NCI-H2081 (cell line): ENCODE measurements at places on chromosomes 1 and 21.
A peak's percentile ranks its signal among the peaks of the same experiment; 100 is the strongest.

DNA sequence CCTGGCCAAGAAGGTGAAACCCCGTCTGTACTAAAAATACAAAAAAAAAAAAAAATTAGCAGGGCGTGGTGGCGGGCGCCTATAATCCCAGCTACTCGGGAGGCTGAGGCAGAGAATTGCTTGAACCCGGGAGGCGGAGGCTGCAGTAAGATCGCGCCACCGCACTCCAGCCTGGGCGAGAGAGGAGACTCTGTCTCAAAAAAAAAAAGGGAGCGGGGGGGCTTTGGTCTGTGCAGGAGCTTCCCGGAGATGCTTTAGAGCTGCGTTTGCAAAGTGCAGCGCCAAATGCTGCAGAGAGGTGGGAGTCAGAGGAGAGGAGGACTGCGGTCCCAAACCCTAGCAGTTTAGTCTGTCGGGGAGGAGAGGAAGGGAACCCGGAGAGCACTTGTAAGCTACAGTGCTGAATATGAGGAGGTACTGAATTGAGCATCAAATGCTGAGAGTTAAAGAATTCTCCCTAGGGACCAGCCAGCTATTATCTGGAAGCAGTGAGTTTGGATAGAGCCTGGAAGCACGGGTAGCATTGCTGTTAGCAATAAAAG is 569 bp downstream of the FALEC start:
- DNase-seq: peak; percentile 29

DNA sequence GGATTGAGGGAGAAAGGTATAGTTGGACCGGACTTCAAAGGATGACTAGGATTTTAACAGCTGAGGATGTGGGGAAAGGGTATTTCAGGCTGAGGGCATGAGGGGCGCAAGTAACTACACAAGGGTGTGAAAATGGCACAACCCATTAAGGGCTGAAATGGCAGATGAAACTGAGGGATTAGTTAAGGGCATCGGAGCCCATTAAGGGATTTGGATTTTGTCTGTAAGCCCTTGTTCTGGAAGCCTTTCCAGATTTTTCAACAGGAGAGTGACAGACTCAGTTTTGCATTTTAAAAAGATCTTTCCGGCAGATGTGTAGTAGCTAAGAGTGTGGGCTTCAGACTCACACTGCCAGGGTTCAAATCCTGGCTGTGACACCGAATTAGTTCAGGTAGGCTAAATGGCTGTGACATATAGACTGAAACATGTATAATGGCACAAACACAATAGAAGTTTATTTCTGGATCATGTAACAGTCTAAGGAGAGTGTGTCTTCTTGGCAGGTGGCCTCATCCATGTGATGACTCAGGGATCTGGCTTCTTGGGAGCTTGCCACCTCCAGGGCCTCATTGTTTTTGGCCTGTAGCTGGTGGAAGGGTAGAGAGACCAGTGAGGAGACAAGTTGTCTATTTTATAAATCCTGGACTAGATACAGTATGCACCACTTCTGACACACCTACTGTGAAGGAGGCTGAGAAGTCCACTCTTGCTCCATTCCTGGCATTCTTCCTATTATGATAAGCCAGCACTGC is 49.6 kb downstream of the UBE2T start:
- no peak for DNase-seq

- no peak for DNase-seq
Measured at GRCh38 chr1:10781137-10781536, 15.3 kb downstream of the CASZ1 start.

- DNase-seq: no peak
Measured at GRCh38 chr1:102181341-102181740, 184.6 kb upstream of the OLFM3 start.

DNA sequence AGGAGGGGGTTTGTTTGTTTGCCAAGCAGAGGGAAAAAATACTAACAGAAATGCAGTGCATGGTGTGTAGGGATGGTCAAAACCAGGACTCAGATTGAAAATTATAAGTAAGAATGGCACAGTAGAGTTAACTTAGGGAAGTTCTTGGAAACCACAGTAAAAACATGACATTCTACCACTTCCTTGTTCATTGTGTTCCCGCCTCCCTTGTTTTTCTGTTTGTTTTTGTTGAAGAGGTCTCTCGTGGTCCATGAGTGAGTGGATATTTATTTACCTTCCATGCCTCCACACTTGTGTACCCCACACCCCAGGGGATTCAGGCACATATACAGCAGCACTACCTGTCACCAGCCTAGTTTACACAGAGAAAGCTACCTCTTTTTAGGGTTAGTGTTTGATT is 69.6 kb downstream of the OLFML2B start:
- DNase-seq: no peak

DNA sequence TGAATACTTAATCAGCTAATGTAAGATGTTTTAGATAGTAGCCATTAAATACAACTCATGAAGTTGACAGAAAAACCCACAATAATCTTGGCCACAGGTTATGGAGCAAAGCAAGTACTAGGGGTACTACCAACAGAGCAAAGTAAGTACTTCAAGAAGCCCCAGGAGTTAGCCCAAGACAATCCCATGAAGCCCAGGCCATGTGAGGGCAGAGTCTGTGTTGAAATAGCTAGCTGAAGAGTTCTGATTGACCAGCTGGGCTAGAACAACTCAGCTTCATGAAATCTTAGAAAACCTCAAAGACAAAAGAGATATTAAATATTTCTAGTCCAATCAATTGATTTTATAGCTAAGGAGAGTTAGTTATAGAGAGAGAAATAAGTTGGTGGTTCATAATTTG is 212.9 kb upstream of the HOOK1 start:
- DNase-seq: no peak

- peak; percentile 74 for DNase-seq
Measured at GRCh38 chr1:31704271-31705079, 658 bp upstream of the COL16A1 start.

DNA sequence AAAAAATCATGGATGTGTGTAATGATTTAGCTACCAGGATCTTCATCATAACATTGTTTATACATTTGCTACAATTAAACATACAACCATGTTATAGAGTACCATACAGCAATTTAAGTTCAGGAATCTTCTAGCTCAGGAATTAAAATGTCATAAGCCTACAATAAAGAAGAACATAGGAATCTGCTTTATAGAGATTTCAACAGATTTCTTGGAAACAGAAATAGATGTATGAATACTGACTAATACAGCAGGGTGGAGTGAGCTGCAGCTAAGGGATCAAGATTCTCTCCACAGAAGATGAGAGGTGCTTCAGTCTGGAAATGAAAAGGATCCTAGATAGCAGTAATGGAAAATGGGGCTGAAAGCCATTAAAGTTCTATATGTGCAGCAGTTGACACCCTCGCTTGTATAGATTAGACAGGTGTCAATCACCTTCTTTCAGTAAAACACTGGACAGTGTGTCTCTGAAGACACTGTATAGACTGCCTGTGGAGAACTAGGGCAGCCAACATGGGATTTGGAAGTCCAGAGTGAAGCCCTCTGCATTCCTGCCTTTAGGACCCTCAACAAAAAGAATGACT is 73.9 kb downstream of the DNTTIP2 start:
- no peak for DNase-seq

DNA sequence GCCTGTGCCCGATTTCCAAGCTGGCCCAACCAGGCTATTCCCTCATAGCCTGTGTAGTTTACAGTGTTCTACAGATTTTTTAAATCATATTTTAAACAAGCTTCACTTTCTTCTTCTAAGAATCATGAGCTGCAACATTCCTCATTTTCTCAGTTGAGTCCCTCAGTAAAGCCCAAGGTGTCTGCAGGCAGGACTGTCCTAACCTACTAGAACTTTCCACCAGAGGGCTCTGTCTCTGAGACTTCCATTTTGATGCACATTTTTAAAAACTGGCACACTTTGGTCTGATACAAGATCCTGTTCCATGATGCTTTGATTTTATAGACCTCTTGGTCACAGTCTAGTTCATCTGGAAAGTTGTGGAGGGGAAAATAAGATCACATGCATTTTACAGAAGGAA is 21.6 kb upstream of the SLAMF6 start:
- DNase-seq: no peak

- DNase-seq: no peak
Measured at GRCh38 chr1:92484472-92485380, 2.0 kb downstream of the GFI1 start.

DNA sequence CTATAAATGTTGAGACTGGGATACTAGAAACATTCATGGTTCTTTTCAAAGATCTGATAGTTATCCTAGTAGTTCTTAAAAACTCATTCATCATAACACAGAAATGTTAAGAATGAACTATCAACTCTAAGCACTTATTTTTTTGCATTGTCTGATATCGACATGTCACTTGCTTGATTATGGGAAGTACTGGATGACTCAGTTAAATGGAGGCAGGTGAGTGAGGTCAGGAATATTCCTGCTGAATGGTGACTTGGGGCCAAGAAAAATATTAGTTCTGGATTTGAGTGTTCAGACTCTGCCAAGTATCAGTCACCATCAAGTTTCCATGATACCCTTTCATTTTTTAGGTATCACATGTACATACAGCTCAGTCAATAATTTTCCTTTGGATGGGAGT is 63.6 kb downstream of the NEK7 start:
- DNase-seq: no peak

DNA sequence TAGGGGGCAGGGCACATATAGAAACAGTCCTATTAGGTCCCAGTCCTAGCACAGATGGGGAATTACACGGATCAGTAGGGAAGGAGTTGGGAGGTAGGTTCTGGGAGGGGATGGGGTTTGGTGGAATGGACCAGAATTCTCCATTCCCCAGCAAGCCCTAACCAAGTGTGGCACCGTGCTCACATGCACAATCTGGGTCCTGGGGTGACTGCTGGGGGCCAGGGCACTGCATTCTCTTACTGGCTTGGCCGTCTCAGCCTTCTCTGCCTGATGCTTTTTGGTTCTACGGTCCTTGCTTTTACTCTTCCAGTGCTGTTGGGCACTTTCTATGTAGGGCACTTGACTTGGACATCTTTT is 53.9 kb downstream of the NENF start:
- DNase-seq: no peak

GRCh38 chr1:225767634-225768540 is 9.7 kb upstream of the SRP9 start:
- peak; percentile 82 for DNase-seq

- no peak for DNase-seq
Measured at GRCh38 chr1:109383854-109384253, 13.9 kb downstream of the SORT1 start.

DNA sequence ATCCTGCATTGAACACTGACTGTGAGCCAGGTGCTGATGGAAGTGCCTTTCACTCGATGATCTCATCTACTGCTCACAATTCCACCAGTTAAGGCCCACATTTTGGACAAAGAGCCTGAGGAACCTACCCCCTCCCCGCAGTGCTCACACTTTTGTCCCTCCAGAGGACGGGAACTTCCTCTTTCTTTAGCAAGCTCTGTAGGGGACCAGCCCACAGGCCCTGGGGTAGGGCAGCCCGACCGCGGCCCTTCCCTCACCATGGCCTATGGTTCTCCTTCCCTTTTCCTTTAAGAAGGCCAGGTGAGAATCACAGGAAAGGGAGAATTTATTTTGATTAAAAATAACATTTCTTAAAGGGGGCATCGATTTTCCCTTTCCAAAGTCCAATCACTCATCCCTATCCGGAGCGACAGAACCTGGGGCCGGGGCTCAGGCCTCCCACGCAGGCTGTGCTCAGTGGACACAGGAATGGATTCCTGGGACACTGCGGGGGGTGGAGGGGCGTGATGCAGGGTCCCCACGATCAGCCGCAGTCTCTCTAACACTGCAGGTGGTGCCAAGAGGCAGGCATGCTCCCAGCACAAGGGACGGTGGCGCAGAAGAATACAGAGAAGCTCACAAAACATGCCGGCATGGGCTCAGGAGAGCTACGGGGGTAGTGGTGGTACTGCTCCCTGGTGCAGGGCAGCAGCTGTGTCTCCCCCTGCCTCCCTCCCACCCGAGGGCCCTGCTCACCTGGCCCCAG is 8.9 kb upstream of the KCNE1 start:
- DNase-seq: no peak

- no peak for DNase-seq
Measured at GRCh38 chr1:68015369-68015768, 35.1 kb downstream of the DIRAS3 start.

- no peak for DNase-seq
Measured at GRCh38 chr1:11168731-11169130, 20.4 kb upstream of the ANGPTL7 start.

DNA sequence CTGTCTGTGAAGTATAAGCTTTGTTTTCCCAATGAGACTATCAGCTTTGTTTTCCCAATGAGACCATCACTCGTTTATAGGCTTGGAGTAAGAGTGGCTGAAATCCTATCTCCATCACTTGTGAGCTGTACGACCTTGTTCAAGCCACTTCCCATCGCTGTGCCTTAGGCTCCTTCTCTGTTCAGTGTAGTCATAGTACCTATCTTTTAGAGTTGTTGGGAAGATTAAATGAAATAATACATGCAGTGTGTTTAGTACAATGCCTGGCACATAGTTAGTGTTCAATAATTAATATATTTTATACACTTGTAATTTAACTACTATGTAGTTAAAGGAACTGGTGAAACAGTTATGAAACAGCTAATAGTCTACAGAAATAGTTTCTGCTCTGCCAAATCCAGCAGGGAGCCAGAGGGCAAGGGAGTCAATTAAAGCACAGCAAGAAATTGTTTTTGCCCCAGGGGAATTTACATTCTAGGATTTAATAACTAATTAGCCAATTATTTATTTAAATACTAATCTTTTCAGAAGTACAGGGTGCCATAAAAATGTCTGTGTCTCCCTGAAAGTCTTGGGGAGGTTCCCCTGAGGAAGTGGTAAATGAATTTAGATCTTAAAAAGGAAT is 139.3 kb upstream of the HMCN1 start:
- DNase-seq: no peak

DNA sequence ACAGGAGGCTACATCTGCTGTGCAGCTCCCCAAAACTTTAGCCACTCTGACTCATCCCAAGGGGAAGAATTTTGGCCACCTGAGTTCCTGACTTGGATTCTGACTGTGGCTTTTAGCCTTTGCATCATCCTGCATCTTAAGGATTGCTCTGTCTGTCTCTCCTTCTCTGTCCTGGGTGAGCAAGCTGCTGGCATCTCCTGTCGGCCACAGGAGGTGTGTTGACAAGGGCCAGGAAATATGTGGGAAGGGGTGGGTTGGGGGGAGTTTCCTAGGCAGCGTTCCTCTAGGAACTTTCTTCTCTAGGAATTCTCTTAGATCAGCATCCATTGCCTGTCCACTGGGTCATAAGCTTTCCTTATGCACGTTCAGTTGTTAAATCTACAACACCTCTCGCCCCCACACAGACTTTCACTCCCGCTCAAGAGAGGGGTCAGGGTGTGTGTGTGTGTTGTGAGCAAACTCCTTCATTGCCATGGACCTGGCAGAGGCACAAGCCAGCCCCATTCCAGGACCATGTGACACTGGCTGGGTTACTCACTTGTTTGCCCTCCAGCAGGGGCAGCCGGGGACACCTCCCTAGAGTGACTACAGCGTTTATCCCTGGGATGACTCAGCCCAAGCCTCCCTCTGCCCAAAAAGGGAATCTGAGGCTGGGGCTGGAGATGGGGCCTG is 145.0 kb upstream of the DUSP10 start:
- no peak for DNase-seq

GRCh38 chr1:116008656-116009390 is 32.5 kb downstream of the SLC22A15 start:
- DNase-seq: no peak

- no peak for DNase-seq
Measured at GRCh38 chr1:195188821-195189220, 1419.4 kb downstream of the KCNT2 start.

GRCh38 chr1:152886758-152887409 is 8.8 kb downstream of the SMCP start:
- no peak for DNase-seq

GRCh38 chr1:201791779-201792173 is 37.2 kb upstream of the IPO9 start:
- peak; percentile 94 for DNase-seq
